Fibroblast of skin of left biceps (primary cell): ENCODE measurements at places on chromosomes 6 and 20.

DNA sequence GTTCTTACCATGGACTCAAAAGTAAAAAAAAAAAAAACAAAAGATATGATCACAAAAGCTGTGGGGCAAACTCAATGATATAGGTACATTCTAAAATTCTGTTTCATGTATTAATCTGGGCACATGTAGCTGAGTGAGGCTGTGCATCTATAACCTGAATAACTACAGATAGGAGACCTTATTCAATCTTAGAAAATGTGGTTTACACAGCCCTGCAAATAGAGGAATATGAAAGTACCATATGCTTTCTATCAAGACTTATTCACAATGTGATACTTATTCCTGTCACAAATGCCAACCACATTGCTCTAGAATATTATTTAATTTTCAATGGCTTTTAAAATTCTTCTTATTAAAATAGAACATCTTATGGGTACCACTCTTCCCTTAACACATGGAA is 3.1 kb upstream of the SPACA1 start:
- DNase-seq, result no peak

- DNase-seq, result peak; percentile 24
Measured at GRCh38 chr6:134850721-134851305, 99.1 kb downstream of the ALDH8A1 start.

DNA sequence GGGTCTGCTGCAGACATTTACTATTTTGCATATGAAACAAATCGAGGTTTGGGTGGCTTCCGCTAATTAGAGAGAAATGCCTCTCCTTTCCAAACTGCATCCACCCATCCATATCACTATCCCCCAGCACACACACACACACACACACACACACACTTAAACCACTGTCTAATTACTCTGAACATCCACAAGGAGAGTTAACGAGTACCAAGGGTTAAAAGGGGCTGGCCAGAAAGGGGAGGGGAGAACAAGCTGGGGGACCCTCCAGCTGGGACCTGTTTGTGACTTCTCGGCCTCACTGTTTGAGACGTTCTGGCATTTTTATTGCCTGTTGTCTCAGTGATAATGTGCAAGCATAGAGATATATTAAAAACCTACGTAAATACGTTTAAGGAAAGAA is 261.2 kb downstream of the FOXC1 start:
- DNase-seq, result no peak

DNA sequence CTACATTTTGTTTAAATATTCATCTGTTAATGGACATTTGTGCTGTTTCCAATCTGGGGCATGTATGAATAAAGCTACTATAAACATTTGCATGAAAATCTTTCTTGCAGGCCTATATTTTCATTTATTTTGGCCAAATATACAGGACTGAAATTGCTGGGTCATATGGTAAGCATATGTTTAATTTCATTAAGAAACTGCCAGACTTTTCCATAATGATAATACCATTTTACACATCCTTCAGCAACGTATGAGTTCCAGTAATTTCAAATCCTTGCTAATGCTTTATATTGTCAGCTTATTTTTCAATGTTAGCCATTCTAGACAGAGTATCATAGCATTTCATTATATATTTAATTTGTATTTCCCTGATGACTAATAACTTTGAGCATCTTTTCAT is 51.0 kb downstream of the GPR6 start:
- no peak for DNase-seq

DNA sequence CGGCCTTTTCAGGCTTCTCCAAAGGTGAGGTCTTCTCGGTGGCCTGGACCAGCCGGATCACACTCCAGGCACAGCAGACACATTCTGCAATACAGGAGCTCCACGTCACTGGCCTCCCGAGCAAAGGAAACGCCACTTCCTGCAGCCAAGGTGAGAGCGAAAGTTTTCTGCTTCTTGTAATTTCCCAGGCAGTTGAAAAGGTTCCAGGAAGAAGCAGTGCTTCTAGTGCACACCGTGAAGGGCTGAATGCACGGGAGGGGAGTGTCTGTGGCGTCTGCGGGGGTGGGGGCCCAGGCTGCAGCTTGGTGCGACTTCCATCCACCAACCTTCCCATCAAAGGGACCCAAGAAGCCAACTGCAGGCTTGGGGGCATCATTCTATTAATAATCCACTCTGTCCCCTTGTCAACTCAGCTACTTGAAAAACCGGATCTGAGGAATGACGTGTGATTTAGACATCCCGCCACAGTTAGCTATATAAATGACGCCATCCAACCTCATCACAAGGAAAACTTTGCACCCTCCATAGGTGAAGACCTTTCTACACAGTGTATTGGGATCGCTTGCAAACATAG is 61.1 kb downstream of the NFATC2 start:
- DNase-seq, result no peak

GRCh38 chr6:35165630-35166071 is 24.5 kb upstream of the TCP11 start:
- DNase-seq, result no peak

- no peak for DNase-seq
Measured at GRCh38 chr6:48678390-48678789, 567.4 kb upstream of the PTCHD4 start.

- peak; percentile 39 for DNase-seq
Measured at GRCh38 chr6:73121421-73121993, 103.8 kb downstream of the KHDC1L start.

GRCh38 chr20:12410783-12411182 is 493.1 kb downstream of the BTBD3 start:
- no peak for DNase-seq

DNA sequence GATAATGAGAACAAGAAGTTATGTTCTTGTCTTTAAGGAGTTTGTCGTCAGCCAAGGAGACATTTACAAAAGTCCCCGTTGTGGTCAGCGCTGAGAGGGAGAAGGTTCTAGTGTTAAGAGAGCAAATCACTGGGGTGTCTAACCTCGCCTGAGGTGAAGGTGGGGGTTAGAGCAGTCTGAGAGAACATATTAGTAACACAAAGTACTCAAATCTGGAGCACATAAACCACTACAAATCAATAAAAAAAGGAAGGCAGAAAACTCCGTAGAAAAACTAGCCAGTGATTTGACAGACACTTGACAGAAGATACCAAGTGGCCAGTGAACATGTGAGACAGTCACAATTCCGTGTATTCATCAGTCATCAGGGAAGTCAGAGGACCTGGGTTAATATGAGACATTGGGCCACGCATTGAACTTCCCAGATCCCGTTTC is 45.4 kb downstream of the CDS2 start:
- DNase-seq, result no peak

DNA sequence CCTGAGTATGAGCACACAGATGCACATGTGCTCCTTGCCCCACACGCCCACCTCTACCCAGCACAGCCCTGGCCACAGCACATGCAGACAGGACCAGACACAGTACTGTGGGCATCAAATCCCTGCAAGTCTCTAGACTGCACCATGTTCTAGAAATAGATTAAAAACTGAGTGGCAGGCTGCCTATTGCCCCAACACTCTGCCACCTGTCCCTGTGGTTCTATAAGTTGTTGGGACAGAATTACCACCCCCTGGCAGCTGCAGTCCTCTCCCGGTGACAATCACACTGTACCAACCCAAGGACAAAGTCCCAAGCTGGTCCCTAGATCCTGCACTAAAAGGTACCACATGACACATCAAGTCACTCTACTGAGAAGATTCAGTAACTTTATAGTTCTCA is 70.2 kb downstream of the B3GAT2 start:
- no peak for DNase-seq

DNA sequence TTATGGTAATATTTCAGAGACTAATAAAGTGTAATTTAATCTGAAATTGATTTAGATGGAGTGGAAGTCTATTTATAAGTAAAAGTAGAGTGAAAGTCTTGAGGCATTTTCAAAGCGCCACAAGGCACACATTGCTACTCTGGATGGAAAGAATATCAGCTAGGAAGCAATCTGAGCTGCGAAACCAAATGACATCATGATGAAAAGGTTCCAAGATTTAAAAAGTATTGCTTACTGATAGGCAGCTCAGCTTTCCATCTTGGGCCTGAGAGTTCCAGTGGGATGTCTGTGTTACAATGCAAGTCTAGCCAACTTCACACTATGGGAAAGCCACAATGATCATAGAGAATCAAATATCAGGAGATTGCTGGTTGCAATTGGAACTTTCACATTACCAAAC is 126.9 kb upstream of the VGLL2 start:
- DNase-seq, result no peak

DNA sequence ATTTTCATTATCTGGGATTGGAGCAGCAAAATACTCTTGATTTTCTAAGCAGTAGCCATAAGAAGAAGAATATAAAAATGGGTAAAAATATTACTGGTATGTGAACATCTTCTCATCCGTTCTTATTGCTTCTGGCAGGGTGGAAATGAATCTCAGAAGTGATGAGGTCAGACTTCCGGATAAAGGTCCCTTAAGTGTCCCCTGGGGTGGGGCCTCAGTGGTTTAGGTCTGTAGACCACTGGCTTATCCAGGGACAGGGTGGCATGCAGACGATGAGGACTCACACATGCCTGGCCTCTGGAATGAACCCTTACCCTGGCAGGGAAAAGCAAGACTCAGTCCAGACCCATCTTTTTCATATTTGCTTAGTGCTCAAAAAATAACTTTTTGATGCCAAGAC is 143.3 kb downstream of the UST start:
- DNase-seq, result no peak

DNA sequence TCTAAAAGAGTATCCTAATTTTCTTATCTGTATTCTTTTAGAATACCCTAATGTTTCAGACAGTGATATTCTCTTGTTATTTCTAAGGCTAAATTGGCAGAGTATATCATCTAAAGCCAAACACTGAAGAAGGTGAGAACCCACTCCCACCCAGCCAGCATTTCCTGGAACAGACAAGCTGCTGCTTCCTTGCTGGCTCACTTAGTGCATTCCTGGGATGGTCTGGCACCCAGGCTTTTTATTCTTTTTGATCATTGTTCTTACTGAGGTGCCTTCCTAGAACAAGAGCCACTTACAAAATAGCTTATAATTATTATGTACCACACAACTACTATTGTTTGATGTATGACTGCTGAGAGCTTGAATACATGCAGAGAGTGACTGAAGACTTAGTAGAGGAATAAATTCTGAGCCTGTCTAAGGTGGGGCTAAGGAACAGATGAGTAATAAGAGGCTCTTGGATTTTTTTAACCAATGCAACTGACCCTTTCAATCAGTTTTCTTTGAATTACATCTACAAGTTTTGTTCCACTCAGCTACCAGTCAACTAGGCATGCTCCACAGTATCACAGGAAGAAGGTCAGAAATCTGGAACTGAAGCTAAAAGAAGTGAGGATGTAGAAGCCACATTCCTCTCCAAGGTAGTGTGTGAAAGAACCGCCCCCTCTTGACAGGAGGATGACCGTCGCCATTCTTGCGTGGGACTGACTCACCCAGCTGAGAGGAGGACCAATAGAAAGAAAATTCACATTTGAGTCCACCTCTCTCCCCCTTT is 30.1 kb downstream of the PRPH2 start:
- DNase-seq, result no peak

- no peak for DNase-seq
Measured at GRCh38 chr6:125002406-125002741, 40.1 kb downstream of the RNF217 start.

GRCh38 chr6:170128346-170128745 is 162.5 kb downstream of the DLL1 start:
- no peak for DNase-seq

DNA sequence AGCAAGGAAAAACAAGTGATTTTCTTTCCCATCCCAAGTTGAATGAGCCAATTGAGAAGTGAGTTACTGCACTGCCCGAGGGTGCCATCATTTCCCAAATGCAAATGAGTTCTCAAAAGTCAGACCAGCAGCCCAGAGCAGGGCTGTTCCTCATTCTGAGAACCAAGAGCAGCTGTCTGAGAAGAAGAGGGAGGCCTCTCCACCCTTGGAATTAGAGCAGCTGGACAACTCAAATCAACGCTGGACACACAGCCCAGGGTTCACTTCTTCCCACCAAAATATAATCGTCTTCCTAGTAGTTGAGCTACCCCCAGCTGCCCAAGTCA is 4.6 kb upstream of the PREX1 start:
- no peak for DNase-seq

DNA sequence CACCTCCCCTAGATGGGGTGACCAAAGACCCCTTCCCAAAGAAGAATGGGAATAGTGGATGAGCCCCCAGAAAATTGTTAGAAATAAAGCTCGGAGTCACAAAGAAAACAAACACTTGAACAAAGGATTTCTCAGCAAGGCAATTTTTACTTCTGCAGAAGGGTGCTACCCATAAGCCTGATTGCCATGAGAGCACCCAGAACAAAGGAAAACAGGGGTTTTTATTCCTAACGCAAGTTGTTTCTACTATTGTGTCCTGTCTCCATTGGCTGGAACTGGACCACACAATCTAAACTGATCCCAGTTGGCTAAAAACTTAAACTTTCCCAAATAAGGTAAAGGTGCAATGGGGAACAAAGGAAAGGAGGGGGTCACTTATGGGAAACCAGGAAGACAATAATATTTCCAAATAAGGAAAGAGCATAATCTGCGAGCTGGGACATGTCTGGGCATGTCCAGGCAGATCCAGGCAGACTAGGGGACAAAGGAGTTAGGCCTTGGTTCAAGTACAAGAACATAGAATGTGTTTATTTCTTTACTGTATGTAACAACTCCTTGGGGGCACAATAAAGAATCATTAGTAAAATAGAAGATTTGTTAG is 20.0 kb downstream of the HLA-B start:
- DNase-seq, result no peak

DNA sequence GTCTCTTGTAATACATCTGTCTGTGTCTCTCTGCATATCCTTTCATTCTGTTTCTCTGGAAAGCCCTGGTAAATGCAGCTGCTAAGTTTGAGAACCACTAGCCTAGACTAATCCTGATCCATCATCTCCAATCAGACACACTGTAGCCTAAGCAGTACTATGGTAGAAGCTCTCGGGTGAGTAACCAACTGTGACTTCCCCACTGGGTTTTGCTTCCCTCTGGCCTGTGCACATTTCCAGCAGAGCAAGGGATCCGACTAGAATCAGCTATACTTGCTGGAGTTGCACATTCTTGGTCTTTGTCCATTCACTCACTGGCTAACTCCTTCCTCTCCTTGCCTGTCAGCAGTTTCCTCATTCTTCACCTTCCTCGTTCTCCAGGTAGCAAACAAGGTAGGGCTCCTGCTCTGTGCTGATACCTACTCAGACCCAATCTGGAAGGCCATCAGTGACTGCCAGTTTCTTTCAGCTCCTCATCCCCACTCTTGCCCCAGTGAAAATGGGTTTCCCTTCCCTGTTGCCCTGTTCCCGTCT is 184.2 kb downstream of the PLCB4 start:
- no peak for DNase-seq

DNA sequence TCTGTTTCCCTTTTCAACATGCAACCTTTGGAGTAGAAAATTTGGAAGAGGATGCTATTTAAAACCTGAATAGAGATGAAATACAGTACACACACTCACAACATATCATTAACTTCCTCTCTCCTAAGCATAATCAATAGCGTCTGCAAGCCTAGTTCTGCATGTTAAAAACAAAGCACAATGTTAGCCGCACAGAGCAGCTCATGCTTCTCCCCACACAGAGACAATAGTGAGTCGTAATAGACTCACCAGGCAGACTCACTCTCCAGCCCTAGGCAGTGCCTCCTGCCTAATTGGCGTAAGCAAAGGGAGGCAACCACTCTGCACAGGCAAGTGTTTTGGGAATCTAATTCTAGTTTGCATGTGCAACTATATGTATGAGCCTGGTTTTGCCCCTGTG is 45.8 kb upstream of the ARID1B start:
- no peak for DNase-seq

GRCh38 chr6:24967211-24967610 is 31.5 kb upstream of the RIPOR2 start:
- DNase-seq, result no peak
